Activated T-cell treated with anti-CD3 and anti-CD28 coated beads, Interleukin-2, amount 50 U/mL, for 72 hours (primary cell): ENCODE measurements at places on chromosomes 11 and 22. TPM values are rescaled to one million over a fixed set of nuclear protein-coding genes. Genes with fewer than 3 reads are reported as not detected.

Gene NDUFC2
- 199 TPM for total RNA-seq

Gene GGT5
- total RNA-seq, result 0.37 TPM

Gene DNAJB7
- not detected for total RNA-seq

Gene CECR2
- total RNA-seq, result 0.77 TPM

Gene MS4A15
- not detected for total RNA-seq

Gene DERL3
- total RNA-seq, result 2.6 TPM

Gene SULT4A1
- not detected for total RNA-seq

Gene UBQLNL
- total RNA-seq, result 0.30 TPM

Gene COA4
- total RNA-seq, result 38.1 TPM

Gene SLN
- not detected for total RNA-seq

Gene PGR
- not detected for total RNA-seq

Gene GGTLC2
- total RNA-seq, result not detected

Gene ASCL2
- 1.7 TPM for total RNA-seq

Gene FAM168A
- 21.5 TPM for total RNA-seq

Gene ALDH3B1
- 0.10 TPM for total RNA-seq

Gene PHETA2
- total RNA-seq, result 2.4 TPM

Gene NXPE1
- total RNA-seq, result not detected

Gene ANGPTL5
- total RNA-seq, result not detected

Gene BTG4
- total RNA-seq, result not detected

Gene MOGAT2
- total RNA-seq, result not detected

Gene YPEL4
- total RNA-seq, result 1.3 TPM

Gene RASL10A
- 0.84 TPM for total RNA-seq

Gene MUS81
- total RNA-seq, result 94.8 TPM

Gene APOBEC3H
- 24.4 TPM for total RNA-seq

Gene RAG2
- not detected for total RNA-seq

Gene PRRG4
- 0.29 TPM for total RNA-seq

Gene PARVG
- 81.5 TPM for total RNA-seq

Gene CLMP
- 0.19 TPM for total RNA-seq

Gene IFITM10
- total RNA-seq, result 0.91 TPM

Gene WNT11
- 0.12 TPM for total RNA-seq

Gene OR52E8
- total RNA-seq, result not detected

Gene CD44
- total RNA-seq, result 504 TPM

Gene CARNS1
- total RNA-seq, result 5.0 TPM

Gene MMP1
- total RNA-seq, result not detected

Gene HNRNPUL2
- total RNA-seq, result 56.7 TPM

Gene SPON1
- total RNA-seq, result 0.12 TPM

Gene PDXP
- 14.8 TPM for total RNA-seq

Gene ART1
- total RNA-seq, result not detected

Gene FAM180B
- 0.16 TPM for total RNA-seq

Gene SYVN1
- total RNA-seq, result 53.1 TPM

Gene SLC37A2
- total RNA-seq, result 1.5 TPM

Gene APIP
- 33.1 TPM for total RNA-seq

Gene APOL3
- total RNA-seq, result 55.6 TPM

Gene LRRC74B
- not detected for total RNA-seq

Gene OR52I1
- not detected for total RNA-seq

Gene ME3
- total RNA-seq, result 2.1 TPM

Gene CD3D
- 245 TPM for total RNA-seq

Gene MS4A3
- total RNA-seq, result not detected

Gene FBLN1
- not detected for total RNA-seq

Gene TENM4
- 0.21 TPM for total RNA-seq
